Naive B cell (primary cell): ENCODE measurements at places on chromosomes 4 and X. TPM values are rescaled to one million over a fixed set of nuclear protein-coding genes. Genes with fewer than 3 reads are reported as not detected.

The MAPK10 gene
- polyA plus RNA-seq, result 1.2 TPM

DNA sequence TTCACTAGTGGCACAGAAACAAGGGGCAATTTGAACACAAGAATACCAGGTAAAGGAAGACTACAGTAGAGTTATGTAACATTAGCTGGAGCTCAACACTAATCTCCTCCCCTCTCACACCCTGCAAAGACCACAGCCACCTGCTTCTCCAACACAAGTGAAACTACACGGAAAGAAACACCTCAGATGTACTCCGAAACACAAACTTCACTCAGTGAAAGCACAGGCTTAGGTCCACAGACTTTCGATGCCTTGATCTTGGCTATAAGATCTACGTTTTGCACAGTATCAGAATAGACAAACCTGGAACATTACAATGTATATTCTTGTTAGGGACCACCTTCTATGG lies 7.6 kb downstream of the ACSL1 start:
- DNase-seq, result no peak

GRCh38 chr4:173264245-173264644 lies 69.9 kb downstream of the HMGB2 start:
- DNase-seq, result no peak

DNA sequence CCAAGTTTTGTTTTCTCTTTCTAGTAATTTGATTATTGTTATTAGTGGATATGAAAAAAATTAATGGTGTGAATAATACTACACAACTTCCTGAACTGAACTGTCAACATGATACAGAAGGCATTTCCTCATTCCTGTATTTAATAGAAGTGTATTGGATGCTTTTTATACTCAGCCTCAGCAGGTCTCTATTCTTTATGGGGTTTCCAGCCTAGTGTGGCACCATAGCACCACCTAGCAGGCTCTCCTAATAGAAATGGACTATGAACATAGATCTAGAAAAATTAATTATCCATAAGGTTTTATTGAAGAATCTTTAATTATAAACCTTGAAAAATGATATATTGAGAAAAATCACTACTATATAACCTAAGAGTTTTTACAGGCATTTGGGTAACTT lies 52.4 kb downstream of the GLRB start:
- DNase-seq, result no peak

- DNase-seq, result no peak
These were observed 1765.8 kb downstream of the PCDH7 start for GRCh38 chr4:32485956-32486355.

- no peak for DNase-seq
These were observed at the start of gene ANK2 for GRCh38 chr4:113049421-113050370. ANK2 (plus strand) TSS chr4:113049653; CDS start chr4:113049729, 76 bp downstream.

DNA sequence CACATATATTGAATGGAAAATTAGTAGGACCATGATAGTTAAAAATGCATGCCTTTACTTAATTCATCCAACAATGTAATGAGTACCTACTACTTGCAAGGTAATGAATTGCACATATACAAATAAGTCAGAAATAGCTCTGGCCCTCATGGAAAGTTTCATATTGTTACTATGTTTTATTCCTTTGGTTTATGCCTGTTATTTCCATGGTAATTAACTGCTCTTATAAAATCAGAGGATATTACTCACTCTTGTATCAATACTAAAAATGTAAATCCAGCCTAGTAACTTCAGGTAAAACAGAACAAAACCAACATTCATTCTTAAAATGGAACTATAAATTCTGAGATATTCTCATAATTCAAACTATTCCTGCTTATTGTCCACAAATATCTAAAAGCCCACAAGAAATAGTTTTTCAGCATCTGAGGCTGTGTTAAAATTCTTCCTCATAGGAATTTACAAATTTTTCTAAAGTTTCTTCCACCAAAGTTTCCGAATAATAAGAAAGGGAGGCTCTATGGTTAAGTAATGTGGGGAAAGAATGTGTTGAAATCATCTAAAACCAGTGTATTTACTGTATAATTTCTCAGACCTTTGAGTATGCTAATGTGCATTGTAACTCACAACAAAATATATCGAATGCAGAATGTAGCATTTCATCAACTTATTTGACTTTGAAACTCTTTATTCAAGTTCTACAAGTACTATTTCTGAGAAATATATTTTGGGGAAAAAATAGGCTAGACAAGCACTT lies 444.2 kb downstream of the PDGFC start:
- no peak for DNase-seq

DNA sequence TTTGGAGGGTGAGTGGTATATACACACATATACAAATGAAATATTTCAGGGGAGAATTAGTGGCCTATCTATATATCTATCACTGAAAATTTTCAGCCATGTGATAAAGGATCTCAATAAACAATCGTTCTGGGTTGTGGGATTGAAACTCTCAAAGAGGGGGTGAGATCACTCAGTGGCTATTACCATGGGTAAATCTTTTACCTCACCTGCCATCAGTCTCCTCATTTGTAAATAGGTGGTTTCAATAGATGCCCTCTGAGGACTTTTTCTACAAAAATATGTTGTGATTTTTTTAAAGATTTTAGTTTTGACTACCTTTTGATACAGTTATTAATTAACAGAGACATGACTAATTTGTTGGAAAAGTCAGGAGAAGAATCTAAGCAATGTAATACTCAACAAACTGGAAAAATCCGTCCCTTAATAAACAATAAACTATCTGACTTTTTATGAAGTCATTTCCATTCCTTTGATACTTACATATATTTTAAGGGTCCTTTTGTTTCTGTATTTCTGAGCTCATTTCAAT lies 192.8 kb downstream of the MAD2L1 start:
- no peak for DNase-seq

The TXK gene
- 0.15 TPM for polyA plus RNA-seq

DNA sequence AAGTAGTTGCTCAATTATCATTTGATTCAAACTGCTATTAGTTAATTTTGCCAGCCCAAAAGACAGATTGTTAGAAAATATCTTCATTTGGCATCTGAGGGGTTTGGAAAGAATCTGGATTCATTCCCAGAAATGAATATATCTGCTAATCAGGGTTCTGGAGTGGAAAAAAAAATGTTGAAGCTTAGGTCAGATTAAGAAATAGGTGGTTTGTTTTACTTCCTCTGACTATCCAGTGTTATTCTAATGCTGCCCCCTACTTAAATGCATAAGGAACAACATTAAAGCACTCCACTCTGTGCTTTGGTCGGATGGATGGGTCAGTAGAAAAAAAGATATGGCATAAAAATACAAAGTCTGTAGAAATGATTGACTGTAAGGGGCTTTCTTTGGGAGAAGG lies 89.0 kb downstream of the LUZP4 start:
- no peak for DNase-seq

The CSAG2 gene
- not detected for polyA plus RNA-seq

- DNase-seq, result no peak
These were observed 39.3 kb downstream of the MEPE start for GRCh38 chr4:87872028-87872427.

The MAGEA10 gene
- not detected for polyA plus RNA-seq

The NAA11 gene
- not detected for polyA plus RNA-seq

- DNase-seq, result no peak
These were observed 132.5 kb downstream of the SORBS2 start for GRCh38 chr4:185679523-185679922.

- DNase-seq, result no peak
These were observed 34.1 kb downstream of the PRRG1 start for GRCh38 chrX:37383313-37383712.

GRCh38 chrX:153333266-153333665 lies 687 bp upstream of the ZNF275 start:
- no peak for DNase-seq

DNA sequence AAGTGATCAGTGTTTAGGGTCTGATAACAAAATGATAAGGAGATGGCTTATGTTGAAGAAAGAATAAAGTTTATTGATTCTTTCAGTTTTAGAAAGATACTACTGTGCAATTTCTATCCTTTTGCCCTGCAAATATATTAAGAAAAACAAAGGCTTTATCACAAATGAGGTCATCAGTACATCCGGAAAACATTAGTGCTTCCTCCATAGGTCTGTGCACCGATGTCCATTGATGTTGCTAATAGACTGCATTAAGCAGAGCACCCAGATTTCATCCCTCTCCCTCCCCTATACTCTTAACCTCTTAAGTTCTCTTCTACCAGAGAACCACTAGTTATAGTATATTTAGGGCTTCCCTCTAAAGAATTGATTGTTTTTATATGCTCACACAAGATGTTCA lies 53.7 kb upstream of the HHIP start:
- DNase-seq, result no peak

- DNase-seq, result no peak
These were observed 59.8 kb downstream of the ACOX3 start for GRCh38 chr4:8380511-8381415.

GRCh38 chr4:184938871-184939270 lies 79.4 kb upstream of the HELT start:
- DNase-seq, result no peak

DNA sequence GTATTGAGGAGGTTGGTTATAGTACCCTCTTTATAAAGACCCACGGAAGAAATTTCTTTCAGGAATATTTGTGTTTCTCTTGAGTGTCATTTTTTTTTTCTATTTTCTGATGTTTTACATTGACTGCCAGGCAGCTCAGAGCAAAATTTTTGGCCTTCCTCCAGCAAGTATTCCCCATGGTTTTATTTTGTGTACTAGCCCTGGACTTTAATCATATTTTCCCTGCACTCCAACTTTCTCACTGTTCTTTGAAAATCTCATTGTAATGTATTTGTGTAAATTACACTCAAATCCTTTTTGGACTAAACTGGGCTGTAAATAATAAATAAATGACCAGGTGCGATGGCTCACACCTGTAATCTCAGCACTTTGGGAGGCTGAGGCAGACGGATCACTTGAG lies 45.6 kb upstream of the USP46 start:
- no peak for DNase-seq

DNA sequence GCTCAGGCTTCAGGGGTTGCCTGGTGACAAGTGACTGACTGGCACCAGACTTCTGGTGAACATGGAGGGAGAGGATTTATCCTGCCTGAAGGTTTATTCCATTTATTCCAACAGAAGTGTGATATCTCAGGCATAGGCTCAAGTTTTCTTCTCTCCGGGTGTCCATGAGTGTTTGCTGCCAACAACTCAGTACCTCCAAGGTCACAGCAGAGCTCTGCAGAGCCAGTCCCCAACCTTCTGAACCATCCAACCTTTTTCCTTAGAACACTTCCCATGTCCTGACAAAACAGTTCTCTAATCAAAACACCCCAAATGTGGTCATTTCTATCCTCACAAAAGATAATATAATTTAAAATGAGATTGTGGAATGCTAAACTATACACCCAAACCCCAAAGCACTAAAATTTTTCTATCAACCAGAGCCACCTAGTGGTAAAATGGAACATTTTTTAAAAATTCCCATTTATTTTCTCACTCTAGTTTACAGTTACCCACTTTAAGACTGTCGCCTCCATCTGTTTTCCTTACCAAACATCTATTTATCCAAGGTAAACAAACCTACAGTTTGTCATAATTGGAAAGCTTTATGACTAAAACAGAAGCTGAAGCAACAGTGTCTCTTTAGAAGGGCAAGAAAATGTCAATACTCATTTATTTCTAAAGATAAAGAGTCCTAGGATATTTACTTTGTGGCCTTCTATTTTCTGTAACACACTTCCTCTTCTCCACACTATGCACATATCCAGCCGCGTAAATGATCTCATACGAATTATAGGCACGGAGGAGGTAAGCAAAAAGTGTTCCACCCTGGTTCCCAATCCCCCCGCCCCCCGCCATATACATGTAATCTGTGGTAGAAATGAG lies 39.5 kb downstream of the TMEM154 start:
- no peak for DNase-seq

DNA sequence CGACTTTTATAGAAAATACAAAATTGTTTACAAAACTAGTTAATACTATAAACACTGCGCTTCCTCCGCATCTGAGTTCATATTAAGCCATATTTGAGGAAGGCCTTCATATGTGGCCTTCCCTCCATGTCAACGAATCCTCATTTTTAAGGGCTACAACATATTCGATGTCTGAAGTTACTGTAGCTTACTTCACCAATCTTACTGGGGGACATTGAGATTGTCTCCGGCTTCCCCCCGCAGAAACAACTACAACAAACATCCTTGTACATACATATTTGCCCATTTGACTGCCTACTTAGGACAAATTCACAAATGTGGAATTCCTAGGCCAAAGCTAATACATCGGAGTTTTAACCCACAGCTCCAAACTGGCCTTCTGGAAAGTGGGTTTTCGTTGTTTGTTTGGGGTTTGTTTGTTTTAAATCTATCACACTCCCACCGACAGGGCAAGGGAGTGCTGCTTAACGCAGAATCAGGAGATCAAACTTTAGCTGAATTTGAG lies 581 bp upstream of the FAM114A1 start:
- DNase-seq, result no peak

The TLR1 gene
- 30.2 TPM for polyA plus RNA-seq

DNA sequence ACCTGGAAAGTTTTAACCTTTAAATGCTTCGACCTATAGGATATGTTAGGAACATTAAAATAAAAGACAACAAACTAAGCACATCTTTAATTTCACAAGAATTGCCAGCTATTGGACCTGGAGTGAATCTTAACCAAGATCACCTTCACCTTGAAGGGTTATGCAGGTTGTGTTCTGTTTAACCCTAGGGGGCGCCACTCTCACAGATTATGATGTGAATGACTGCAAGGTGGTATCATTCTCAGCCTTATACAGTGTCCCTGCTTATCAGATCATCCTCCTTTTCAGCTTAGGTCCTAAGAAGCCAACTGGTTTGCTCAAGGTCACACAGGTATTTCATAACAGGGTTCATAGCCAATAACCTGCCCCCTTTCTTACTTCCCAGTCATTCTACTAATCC lies 23.5 kb downstream of the INTS6L start:
- DNase-seq, result peak; percentile 45

- no peak for DNase-seq
These were observed 2.0 kb upstream of the ABCB7 start for GRCh38 chrX:75158054-75158453.

The GAGE1 gene
- polyA plus RNA-seq, result not detected

DNA sequence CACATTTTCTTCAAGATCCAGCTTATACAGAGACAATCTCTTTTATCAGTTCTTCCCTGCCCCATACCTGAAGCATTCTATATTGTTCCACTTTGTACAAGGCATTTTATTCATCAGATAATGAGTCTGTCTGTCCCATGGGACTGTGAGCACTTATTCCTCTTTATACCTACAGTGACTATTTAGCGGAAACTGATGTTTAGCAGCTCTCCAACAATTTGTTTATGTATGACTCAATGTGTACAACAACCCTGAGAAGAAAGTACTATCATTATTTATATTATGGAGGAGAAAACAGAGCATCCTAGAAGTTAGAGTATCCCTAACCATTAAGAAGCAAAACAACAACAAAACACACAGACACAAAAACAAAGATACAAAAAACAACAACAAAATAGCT lies 306.5 kb downstream of the PRDM5 start:
- no peak for DNase-seq

DNA sequence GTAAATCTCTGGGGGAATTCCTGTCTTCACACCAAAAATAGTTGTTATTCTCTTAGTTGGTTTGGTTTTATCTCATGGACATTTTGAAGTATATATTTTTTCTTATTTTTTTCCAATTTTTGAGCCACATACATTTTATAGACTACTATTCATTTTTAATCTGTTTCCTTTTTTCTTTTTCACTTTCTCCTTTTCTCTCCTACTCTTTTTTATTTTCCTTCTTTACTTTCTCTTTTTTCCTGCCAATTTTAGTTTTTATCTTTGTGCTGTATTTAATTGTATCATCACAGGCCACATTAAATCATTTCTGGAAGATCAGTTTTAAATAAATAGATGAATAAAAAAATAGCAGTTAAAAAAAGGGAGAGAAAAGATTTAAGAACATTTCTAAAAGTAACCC lies 14.0 kb upstream of the JADE3 start:
- DNase-seq, result no peak

The CHST7 gene
- 2.4 TPM for polyA plus RNA-seq

The HSD17B13 gene
- polyA plus RNA-seq, result 0.17 TPM
